Choroid plexus epithelial cell (primary cell): ENCODE measurements at places on chromosomes 2 and 18.
A peak's percentile ranks its signal among the peaks of the same experiment; 100 is the strongest.

DNA sequence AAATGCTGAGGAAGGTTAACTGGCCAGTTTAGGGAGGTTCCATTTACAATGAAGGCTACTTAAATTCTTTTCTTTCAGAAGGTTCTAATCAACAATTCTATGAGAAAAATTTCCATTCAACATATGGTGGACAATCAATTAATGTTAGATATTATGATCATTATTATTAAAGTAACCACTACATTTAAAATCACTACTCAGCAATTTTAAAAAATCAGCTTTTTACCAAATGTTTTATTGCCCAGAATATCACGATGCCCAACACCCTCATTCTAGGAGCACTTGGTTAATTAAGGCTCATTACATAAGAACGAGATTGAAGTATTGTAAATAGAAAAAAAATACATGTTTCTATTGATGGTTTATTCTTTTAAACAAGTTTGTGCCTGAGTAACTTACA is 396.1 kb downstream of the NRXN1 start:
- DNase-seq, result no peak

- DNase-seq, result no peak
Observed at GRCh38 chr2:1848599-1848995, 104.3 kb upstream of the PXDN start.

- DNase-seq, result no peak
Observed at GRCh38 chr18:7896161-7896560, 329.0 kb downstream of the PTPRM start.

- no peak for DNase-seq
Observed at GRCh38 chr2:19682493-19682892, 219.3 kb downstream of the TTC32 start.

DNA sequence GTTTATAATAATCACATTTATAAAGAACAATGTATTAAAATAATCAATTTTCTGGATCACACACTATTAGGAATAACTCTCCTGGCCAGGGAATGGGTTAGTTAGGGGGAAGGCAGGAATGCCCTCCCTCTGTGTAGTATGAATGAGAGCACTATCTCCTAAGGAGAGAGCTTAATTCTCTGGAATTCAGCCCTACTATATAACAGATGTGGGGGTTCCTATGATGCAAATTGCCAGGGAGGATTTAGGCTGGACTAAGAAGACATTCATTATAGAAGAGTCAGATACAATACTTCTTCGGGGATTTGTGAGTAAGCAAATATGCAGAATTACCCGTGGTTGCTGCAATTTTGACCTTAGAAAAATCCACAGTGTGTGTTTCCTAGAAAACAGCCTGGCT is 250.1 kb upstream of the VRK2 start:
- DNase-seq, result no peak

DNA sequence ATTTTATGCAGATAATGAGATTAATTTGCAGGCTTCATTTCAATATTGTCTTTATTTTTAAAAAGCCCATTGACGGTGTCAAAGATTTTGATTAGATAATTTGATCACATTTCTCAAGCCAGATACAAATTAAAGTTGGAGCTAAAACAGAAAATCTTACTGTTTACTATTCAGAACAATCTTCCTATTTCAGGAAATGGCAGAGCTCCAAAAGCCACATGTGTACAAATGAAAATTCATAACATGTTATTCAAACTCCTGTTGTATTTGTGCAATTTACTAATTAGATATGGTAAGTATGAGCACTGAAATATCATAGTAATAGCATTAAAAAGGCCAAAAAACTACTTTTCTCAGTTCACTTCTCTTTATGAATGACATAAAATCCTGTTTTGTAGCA is 682.9 kb downstream of the KCNJ3 start:
- no peak for DNase-seq

GRCh38 chr2:143964891-143965290 is 555.0 kb downstream of the ZEB2 start:
- peak; percentile 9 for DNase-seq

- peak; percentile 64 for DNase-seq
Observed at GRCh38 chr2:197378494-197379307, 56.1 kb downstream of the SF3B1 start.

DNA sequence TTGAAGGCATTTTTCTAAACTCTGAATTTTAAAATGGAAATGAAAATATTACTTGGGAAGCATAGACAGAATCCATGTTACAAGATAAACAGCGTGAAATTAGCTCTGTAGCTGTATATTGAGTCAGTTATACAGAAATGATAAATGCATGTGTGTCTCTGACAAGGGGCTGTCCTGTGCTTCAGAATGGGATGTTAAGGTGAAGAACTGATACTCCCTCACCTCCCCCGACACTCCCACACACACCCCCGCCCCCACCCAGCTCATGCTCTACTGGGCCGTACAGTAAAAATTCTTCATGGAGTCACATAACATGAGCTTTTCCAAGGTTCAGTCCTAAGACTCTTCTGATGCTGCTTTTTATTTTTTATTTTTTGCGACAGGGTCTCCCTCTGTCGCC is 869 bp upstream of the THUMPD2 start:
- DNase-seq, result no peak

GRCh38 chr2:205706769-205707381 is 24.6 kb downstream of the NRP2 start:
- peak; percentile 93 for DNase-seq

- DNase-seq, result no peak
Observed at GRCh38 chr18:22200611-22201225, 31.3 kb downstream of the GATA6 start.

- no peak for DNase-seq
Observed at GRCh38 chr2:49111456-49111855, 42.9 kb downstream of the FSHR start.

DNA sequence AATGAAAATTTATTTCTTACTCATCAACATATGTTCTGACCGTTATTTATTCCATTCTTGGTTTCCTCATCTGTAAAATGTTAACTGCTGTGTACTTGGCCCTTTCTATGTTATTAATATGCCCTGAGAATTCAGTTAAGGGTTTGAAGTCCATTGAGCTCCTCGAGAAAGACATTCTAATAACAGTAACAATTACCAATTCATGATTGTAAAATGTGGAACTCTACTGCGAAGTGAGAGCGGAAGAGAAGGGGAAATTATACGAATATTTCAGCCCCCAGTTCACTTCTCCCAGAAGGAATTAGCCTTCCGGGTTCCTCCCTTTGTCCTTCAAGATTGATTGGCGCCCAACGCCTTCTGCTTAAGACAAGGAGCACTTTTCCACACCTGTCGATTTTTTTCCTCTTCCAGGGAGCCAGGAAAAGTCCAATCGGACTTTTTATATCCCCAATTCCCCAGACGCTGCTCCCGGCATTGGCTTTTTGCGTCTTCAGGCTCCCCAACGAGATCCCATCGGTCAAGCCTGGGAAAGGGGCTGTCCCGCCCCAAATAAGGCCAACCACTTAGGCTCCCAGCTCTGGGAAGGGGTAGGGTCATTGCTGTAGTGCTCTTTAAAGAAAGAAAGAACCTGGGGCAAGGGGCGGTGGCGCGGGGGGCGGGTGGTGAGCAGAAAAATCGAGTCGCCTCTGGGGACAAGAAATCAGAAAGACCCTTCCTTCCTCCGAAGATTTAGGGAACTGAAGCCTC is 1.6 kb downstream of the DSC2 start:
- DNase-seq, result no peak

DNA sequence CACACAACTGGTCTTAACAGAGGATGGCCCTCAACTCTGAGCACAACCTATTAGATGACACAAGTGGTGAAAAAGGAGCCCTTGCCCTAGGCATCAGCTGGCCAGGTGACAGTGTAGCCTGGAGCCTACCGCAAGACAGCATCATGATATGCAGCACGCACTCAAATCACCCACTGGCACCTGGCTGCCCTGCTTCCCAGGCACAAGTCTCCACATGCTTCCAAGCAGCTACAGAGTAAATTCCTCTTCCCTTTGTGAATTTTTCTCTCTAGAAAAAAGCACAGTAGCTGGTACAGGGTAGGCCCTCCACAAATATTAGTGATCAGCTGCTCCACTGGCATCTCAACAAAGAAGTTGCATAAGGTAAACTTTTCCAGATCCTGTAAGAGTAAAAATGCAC is 6.0 kb downstream of the FBXO15 start:
- DNase-seq, result no peak

DNA sequence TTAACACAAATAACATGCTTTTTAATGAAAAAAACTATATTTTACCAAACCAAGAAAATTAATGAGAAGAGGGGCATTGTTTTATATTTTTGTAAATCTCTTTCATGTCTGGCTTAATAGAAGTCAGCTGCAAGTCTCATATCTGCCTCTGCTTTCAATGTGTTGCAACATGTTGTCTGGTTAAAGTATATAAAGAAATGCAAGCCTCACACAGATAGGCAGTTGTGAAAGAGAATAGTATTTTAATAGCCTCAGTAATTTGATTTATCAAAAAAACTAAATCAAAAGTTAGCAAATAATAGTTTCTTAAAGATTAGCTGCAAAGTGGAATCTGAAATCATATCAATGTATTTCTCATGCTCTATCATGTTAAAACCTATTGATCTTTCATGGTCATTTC is 52.9 kb upstream of the NCOA1 start:
- peak; percentile 61 for DNase-seq

DNA sequence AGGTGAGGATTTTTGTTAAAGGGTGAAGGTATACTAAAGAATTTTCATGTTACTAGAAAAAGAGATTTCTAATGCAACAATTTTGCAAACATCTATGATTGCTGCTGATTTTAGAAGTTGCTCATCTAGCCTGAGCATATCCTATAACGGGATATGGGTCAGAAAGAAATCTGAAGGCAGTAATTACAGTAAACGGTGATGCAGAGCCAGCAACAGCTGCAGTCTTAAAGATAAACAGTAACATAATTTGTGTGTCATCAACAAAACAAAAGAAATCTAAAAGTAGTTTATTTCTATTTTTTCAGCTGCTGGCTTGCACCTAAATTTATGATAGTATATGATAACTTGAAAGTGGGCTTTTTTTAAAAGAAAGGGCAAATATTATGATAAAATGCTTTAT is 215.7 kb downstream of the SLC4A10 start:
- no peak for DNase-seq

- no peak for DNase-seq
Observed at GRCh38 chr18:48803518-48803917, 147.2 kb downstream of the SMAD7 start.

GRCh38 chr2:22912398-22912797 is 472.6 kb upstream of the KLHL29 start:
- no peak for DNase-seq

DNA sequence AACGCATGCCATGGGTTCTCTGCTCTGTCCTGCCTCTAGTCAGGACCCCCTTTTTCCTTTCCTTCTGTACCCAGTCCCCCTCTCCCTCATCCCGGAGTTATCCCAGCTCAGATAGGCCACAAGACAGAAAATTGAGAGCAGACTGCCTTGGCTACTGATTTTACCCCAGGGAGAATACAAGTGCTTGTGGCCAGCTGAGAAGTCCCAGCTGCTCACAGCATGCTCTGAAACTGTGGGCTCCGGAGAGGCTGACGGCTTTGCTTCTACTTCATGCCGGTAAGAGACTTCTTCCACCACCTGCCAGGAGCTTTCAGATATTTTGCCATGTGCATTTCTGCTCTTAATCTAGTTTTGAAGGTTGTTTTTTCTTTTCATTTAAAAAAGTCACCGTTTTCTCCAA is 20.0 kb upstream of the SIX2 start:
- DNase-seq, result peak; percentile 50

DNA sequence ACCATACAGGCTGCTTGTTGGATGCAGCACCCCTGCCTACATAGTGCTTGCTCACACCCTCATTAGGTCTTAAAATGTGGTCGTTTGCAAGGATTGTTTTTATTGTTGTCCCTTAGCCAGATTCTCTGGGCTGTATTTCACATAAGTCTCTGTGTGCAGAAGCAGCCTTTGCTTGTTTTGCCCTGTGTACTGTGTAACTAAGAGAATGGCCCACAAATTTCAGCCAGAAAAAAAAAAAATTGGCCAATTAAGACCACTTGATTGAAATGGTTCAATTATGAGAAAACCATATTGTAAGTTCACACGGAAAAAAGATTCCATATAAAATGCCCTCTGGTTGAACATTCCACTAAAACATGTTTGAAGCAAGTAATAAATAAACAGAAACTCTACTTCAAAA is 377.1 kb upstream of the SOX11 start:
- no peak for DNase-seq

- DNase-seq, result peak; percentile 17
Observed at GRCh38 chr2:205903549-205904129, 182.3 kb downstream of the INO80D start.

DNA sequence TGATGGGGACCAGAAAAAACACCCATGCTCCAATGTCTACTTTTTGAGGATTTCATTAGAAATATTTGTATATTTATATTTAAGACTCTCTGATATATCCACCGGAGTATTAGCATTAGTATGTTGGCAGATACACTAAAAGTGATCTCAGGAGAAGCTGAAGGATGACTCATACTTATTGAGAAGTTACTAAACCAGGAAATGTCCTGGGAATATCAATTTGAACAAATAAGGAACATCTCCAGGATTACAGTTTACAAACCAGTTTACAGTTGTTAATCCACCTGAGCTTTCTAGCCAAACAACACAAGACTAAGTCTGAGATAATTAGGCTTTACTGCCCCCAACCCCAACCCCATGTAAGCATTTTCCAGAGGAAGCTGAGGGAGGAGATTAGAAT is 16.1 kb upstream of the DPP4 start:
- DNase-seq, result no peak

GRCh38 chr2:83113953-83114352 is 1345.1 kb downstream of the SUCLG1 start:
- DNase-seq, result no peak

DNA sequence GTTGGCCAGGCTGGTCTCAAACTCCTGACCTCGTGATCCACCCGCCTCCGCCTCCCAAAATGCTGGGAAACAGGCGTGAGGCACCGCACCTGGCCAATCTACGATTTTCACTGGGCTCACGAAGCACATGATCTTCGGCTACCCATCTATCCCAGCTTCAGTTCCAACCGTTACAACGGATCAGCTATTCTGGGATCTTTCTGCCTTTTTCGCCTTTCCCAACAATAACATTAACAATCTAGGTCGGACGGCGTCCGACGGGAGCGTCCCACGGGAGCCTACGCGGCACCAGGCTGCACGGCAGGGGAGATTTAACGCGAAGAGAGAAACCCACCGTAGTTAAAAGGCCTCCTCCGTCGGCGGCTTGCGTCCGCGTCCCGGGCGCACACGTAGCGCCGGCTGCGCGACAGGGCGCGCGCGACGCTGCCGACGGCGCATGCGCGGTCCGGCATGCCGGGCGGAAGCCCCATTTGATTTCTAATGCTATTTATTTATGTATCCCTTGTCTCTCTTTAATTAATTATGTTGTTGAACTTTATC is at the start of gene MSL3B:
TSS of gene MSL3B (minus strand) at position 394 of the 540 bp plus-strand sequence.
- peak; percentile 61 for DNase-seq

- no peak for DNase-seq
Observed at GRCh38 chr2:148888003-148888501, 13.0 kb downstream of the KIF5C start.

- DNase-seq, result no peak
Observed at GRCh38 chr2:210606001-210606400, 49.6 kb downstream of the CPS1 start.

- DNase-seq, result no peak
Observed at GRCh38 chr2:129755786-129756185, 223.7 kb upstream of the RAB6C start.

- DNase-seq, result no peak
Observed at GRCh38 chr18:74368901-74369705, 53.5 kb downstream of the C18orf63 start.
